ENCODE measurements at places on chromosomes 2 and 18.

GRCh38 chr18:48872234-48873145 lies 78.3 kb downstream of the SMAD7 start:
- DNase-seq, result no peak

- no peak for DNase-seq
Measured at GRCh38 chr2:54373855-54374254, 82.3 kb upstream of the SPTBN1 start.

DNA sequence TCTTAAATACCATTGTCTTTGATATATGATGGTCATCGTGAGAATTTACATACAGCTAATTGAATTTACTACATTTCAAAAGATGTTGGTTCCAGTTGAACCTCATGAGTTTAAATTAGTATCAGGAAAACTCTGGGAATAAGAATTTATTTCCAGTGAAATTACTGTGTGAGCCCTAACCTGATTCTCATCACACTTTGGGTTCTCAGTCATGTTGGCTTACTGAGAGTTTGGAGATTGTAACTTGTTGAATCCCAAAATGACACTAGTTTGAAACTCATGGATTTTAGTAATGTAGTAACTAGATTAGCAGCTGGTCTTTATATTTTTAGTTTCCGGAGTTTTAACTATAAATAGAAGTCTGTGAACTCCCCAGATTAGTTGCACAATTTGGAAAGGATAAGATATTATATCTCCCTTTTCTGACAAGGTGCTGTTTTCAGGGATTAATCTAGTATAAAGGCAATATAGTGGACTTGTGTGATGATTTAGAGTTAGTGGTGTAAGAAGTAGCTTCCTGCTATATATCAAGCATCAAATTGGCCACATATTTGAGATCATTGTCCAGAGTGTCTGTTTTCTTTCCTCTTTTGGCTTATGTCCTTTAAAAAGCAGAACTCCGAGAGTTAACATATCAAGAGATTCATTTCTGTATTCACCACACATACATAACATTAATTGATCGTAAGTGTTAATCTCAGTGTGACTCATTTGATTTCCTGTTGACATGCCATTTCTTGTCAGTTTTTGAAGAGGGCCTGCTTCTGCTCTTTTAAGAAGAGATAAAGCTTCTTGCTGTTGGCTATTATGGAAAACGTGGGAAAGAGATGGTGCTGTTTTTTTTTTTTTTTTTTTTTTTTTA lies 15.7 kb downstream of the NDUFV2 start:
- DNase-seq, result no peak

GRCh38 chr2:38586931-38587330 lies 15.8 kb downstream of the HNRNPLL start:
- DNase-seq, result no peak

- no peak for DNase-seq
Measured at GRCh38 chr2:117360586-117360985, 453.9 kb upstream of the DDX18 start.

DNA sequence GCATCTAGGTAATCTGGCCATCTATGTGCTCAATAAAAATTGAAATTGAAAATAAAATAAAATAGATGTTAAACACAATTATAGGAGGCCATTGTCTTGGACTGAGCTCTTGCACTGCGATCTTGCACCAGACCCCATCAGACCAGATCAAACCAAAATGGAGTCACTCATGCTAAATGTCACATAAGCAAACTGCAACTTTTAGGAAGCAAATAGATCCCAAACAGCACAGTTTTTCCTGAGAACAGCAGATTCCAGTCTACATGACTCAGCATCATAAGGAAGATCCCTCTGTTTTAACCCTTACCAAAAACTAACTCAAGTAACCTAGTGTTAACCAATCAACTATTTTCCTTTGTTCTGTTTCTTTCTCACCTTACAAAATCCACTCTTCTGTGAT lies 57.7 kb upstream of the LRP1B start:
- DNase-seq, result no peak

- no peak for DNase-seq
Measured at GRCh38 chr2:169839954-169840746, 12.9 kb downstream of the UBR3 start.

GRCh38 chr18:77208964-77209363 lies 40.7 kb upstream of the GALR1 start:
- no peak for DNase-seq

- no peak for DNase-seq
Measured at GRCh38 chr2:45210462-45211195, 201.4 kb upstream of the SIX2 start.

- DNase-seq, result no peak
Measured at GRCh38 chr2:96734880-96735583, 4.8 kb downstream of the LMAN2L start.

GRCh38 chr2:15630121-15630977 lies 38.7 kb downstream of the DDX1 start:
- no peak for DNase-seq

All from posterior cingulate gyrus (tissue), 11 donors.